Hematopoietic multipotent progenitor cell treated with erythropoietin and hydrocortisone succinate and interleukin-3 and kit ligand, for 4 days (in vitro differentiated cells): ENCODE measurements at places on chromosomes 16 and 17.
A peak's percentile ranks its signal among the peaks of the same experiment; 100 is the strongest.

GRCh38 chr17:65677932-65678331 lies 116.5 kb upstream of the AXIN2 start:
- DNase-seq = no peak

GRCh38 chr16:730666-731509 lies 4.0 kb downstream of the HAGHL start:
- DNase-seq = peak; percentile 1

GRCh38 chr16:57637965-57638364 lies 9.5 kb downstream of the ADGRG1 start:
- no peak for DNase-seq

- no peak for DNase-seq
Observed at GRCh38 chr17:39173080-39173479, 7.1 kb upstream of the ARL5C start.

GRCh38 chr17:48961516-48962233 lies 6.7 kb downstream of the GIP start:
- DNase-seq = no peak

DNA sequence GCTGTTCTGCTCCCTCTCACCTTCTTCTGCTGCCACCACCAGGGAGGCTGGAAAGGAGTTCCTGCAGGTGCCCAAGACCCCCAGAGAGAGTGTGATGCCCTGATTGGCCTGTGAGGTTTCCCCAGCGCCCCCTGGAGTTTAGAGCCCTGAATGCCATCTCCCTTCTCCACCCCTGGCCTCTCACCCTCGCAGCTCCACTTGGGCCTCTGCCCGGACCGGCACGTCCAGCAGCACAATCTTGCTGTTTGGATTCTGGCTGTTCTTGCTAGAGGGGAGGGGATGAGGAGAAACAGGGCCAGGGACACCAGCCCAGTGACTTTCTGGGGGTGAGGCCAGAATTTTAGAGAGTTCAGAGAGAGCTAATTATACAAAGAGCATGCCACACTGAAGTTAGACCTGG lies 12.5 kb upstream of the FAM171A2 start:
- DNase-seq = peak; percentile 53

GRCh38 chr16:3594316-3595109 lies 16.9 kb downstream of the SLX4 start:
- DNase-seq = no peak
